Kidney epithelial cell (primary cell): ENCODE measurements at places on chromosomes 3 and 15. TPM values are rescaled to one million over a fixed set of nuclear protein-coding genes. Genes with fewer than 3 reads are reported as not detected.

DNA sequence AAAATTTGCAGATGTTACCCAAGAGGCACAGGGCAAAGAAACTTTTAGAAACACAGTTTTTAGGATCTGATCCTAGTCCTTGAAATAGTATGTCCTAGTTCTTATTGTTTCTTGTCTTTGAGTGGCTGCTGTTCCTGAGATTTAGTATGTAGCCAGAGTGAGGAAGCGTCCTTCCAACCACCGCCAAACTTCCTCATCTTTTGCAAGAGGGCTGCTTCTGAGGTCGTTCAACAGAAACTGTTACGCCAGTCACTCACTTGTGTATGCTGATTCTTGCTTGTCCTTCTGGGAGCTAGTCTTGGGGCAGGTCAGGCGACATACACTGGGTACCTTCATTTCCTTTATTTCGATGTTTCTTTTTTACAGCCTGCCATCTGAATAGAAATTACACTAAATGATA is 577.3 kb upstream of the ZNF717 start:
- DNase-seq, result no peak

- no peak for DNase-seq
Measured at GRCh38 chr3:1830851-1831250, 267.8 kb upstream of the CNTN4 start.

DNA sequence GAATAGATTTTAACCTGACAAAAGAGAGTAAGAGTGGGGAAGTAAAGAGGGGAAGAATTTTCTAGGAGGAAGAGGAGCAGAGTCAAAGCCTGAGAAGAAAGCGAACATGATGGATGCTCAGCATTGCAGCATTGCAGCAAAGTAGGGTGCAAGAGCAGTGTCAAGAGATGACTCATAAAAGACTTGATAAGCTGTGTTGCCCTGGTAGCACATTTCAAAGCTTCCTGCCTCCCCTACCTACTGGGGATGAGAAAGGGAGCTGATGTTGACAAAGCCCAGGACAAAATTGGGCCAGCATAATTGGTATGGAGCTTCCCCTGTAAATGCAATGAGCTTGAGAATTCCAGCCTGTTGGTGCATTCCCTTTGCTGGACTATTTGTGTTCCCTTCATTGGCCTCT is 121.6 kb upstream of the ST8SIA2 start:
- no peak for DNase-seq

DNA sequence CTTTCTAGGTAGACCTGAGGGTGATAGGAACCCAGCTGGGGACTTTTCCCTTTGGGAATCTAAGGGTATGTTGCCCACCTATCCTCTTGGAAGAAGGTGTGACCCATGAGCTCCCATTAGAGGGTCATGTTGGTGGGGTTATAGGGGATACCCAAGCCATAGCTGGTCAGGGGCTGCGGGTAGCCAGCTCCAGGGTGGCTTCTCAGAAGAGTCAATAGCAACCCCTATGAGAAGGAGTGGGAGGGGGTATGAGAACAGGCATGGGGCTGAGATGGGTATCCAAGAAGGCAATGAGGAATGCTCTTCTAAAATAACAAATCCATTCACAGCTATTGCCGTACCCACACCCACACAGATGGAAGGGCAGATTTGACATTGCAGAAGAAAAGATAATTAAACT is 217.8 kb downstream of the UACA start:
- DNase-seq, result no peak

GRCh38 chr3:17069754-17070153 is 185.0 kb downstream of the PLCL2 start:
- no peak for DNase-seq

DNA sequence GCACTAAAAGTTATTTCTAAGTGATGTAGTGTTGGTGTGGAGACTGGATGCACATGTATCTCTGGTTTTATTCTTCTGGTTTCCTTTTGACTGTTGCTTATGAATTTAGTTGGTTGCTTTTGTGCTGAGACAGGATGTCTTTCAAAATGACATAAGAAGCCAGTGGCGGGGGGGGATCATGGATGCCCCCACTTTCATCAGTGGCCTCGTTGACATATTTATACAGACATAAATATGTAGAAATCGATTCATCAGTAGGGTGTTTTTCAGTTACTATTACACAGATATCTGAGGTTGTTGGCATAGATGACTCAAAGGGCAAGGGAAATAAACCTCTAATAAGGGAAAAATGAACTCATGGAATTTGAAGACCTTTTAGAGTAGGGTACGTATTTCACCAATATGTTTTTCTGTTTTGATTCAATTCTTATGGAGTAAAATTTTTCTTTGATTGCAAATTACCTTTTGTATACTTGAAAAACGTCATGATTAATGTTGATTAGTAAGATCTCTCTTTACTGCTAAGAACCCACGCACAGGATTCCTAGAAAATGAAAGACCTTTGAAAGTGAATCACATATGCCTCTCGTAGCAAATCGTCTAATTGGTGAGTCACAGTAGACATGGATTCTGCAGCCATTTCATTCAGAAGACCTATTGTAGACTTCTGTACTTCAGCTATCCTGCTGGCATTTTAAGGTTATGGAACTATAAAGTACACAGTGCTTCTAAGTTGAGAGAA is 97.4 kb upstream of the RBMS3 start:
- no peak for DNase-seq

Gene ARNT2
- total RNA-seq, result 21.6 and 22.9 TPM in 2 replicates

- peak; percentile 53 for DNase-seq
Measured at GRCh38 chr15:48645558-48646330, at the start of gene FBN1. Gene FBN1, minus strand, starts transcription at chr15:48645709. Its CDS starts 940 bp downstream, at chr15:48644769.

Gene FNDC3B
- 70.2 and 71.3 TPM in 2 replicates for total RNA-seq

Gene MAP1A
- 2.0 and 2.5 TPM in 2 replicates for total RNA-seq

Gene LIPH
- total RNA-seq, result 2.5 and 4.3 TPM in 2 replicates

Gene TRIP4
- total RNA-seq, result 12.3 and 15.0 TPM in 2 replicates

Gene RETNLB
- total RNA-seq, result not detected in 2 replicates

Gene MLF1
- 12.8 and 20.4 TPM in 2 replicates for total RNA-seq

- DNase-seq, result no peak
Measured at GRCh38 chr15:63255489-63255990, 21.9 kb upstream of the APH1B start.

DNA sequence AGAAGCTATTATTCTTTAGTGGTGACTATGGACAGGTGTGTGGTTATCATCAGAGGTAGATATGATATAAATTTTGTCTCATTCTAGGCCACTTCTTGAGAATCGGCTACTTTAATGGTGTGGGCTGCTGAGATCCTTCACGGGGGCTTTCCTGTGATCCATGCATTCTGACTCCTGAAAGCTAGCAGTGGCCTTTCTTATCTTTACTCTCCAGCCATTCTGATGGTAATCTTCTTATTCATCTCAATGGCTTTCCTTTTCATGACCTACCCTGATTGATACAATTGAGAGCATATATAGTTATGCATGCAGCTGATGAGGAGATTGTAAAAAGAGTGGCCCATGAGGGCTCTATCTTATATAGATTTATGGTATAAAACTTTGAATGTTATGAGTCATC is 78.3 kb upstream of the ZPLD1 start:
- DNase-seq, result no peak

GRCh38 chr15:29822100-29822683 is at the start of gene TJP1:
Gene TJP1, minus strand, starts transcription at chr15:29822468. Its CDS starts 440 bp downstream, at chr15:29822028.
- no peak for DNase-seq

- DNase-seq, result no peak
Measured at GRCh38 chr3:109336291-109336861, 970 bp downstream of the DPPA4 start.

DNA sequence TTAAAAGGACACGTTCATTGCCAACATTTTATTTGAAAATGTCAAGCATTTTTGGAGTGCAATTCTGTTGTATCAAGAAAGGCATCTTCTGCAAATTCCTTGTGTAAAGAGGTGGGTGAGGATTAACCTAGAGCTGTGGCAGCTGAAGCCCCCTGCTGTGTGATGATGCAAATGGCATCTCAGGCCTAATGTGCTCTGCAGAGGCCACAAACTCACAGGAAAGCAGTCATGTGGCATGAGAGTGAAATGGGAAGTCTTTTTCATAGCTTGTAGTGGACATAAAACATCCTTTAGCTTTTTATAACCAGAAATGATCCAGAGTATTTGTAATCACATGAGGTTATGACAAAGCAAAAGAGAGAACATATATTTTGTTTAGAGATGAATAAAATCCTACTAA is 6.4 kb downstream of the CADM2 start:
- no peak for DNase-seq

GRCh38 chr3:16653712-16654111 is 48.5 kb upstream of the DAZL start:
- no peak for DNase-seq

DNA sequence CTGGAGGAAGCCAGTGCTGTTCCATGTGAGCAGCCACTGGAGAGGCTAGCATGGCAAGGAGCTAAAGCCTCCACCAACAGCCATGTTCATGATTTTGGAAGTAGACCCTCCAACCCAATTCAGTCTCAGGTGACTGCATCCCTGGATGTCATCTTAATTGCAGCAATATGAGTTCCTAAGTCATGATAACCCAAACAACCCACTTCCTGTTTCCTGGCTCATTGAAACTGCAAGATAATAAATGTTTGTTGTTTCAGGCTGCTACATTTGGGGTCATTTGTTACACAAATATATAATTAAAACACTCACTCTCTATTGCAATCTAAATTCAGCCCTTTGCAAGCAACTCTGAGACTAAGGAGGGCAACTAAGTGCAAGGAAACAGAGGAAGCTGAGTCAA is 62.4 kb upstream of the SLC24A5 start:
- no peak for DNase-seq

Gene LXN
- total RNA-seq, result 4.0 and 4.9 TPM in 2 replicates

DNA sequence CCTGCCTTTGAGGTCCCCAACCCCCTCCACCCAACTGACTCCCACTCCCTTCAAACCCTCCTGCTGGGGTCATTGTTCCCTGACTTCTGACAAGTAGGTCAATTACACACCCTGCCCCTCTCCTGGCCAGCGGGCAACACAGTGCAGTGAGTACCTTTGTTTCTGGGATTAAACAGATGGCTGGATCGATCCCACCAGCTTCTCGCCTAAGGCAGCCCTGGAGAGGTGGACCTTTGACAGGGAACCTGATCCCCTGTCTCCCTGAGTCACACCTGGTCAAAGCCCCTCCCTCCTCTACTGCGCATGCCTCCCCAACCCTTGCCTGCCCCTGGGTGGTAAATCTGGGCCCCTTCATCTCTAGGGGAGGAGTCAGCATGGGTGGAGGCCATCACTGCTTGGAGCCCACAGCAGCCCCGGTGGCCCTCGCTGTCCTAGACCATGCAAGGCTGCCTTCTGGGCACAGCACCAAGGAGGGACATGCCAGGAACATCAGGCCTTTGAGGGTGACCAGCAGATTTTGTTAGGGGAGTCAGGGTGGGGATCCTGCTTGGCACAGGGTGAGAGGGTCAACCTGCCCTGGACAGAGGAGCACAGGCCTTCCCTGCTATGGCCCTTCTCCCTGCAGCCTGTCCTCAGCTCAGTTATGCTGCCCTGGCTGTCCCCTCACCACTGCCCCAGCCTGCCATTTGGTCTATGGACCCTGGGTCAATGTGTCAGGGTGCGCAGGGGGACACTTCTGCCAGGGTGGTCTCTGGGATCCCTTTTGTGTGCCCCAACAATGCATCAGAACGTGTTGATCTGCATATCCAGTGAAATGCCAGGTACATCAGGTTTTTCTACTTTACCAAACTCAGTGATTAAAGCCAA is 9.8 kb upstream of the PRR23E start:
- DNase-seq, result no peak

Gene TRANK1
- 4.2 and 7.1 TPM in 2 replicates for total RNA-seq

Gene VEPH1
- 9.0 and 26.0 TPM in 2 replicates for total RNA-seq

Gene CIB2
- 16.3 and 21.4 TPM in 2 replicates for total RNA-seq

- no peak for DNase-seq
Measured at GRCh38 chr15:51672155-51672687, 9.1 kb upstream of the SCG3 start.

DNA sequence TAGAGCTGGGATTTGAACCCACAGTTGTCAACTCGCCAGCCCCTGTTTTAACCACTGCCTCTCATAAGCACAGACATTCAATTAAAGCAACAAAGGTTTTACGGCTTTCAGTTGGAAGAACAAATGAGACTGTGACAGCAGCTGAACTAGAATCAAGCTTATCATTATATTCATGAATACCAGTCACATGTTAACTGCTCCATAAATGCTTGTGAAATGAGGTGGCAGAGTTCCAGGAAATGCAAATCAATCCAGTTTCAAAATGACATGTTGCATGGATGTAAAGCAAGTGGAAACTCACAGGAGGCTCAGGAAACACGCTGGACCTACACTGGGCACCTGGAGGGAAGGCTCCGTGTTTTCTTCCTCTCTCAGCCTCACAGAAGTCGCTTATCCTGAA is 3.9 kb downstream of the GP5 start:
- DNase-seq, result no peak

Gene RHCG
- total RNA-seq, result 0.04 and 0.21 TPM in 2 replicates

DNA sequence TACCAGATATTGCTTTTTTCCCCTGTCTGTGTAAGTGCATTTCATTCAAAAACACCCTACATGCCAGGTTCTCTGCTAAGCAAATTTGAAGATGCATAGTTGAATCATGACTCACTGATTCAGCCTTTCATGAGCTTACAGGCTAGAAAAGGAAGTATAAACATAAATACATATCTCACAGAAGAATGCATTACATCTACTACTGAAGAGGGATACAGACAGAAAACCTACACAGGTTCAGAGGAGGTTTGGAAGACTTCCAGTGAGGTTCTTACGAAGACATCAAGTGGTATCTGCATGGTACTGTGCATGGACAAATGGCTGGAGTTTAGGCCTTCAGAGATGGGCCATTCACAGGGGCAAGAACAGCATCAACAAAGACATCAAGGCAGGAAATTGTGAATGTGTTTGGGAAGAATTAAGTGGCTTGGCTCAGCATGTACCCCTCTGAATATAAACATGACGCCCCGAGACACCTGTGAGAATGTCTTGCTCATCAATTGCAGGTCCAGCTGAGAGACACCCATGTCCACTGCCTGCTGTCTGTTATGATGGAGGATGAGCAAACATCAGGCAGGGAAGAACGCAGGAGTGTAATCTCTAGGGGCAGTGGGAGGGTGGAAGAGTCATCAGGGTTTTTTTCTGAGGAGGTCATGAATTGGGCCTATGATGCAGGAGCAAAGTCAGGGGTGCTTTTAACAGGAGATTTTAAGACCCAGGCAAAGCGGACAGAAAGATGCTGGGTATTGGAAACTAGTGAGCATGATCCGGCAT is 105.1 kb upstream of the GALNT15 start:
- no peak for DNase-seq

DNA sequence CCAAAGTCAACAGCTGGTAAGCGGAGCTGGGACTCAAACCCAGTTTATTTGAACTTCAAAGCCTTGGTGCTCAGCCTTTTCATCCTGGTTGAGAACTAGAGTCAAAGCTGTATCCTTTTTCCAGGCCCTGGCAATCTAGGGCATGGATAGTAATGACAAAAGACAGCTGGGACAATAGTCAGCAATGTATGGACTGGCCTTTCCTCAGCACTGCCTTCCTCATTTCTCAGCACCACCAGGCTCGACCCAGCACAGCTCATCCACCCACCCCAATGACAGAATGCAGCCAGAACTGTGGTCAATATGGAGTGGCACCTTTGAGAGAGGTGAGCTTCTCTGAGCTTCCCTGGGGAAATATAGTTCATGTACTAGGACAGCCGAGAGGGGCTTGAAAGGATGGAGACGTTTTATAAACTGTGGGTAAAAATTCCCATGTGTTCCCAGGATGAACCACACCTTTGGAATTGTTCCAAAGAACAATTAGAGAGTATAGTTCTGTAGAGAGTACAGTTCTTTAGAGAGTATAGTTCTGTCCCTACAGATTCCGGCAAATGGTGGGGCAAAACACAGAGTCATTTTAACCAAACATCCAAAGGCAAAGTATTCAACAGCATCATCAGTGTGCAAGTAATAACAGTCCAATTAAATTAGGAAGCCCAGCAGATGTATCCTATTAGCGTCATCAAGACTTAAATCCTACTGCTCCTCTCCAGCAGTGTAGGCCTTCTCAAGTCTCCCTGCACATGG is 30.2 kb upstream of the IREB2 start:
- no peak for DNase-seq

Gene PCOLCE2
- total RNA-seq, result 1.7 and 3.4 TPM in 2 replicates

Gene SKOR1
- not detected in 2 replicates for total RNA-seq
